ENCODE measurements at places on chromosomes 16 and 17. TPM values are rescaled to one million over a fixed set of nuclear protein-coding genes. Genes with fewer than 3 reads are reported as not detected.

Gene ASGR2
- total RNA-seq = not detected

- no peak for DNase-seq
Observed at GRCh38 chr17:17132746-17133145, 73.4 kb downstream of the PLD6 start.

- no peak for DNase-seq
Observed at GRCh38 chr17:63295839-63296590, 150.1 kb downstream of the CYB561 start.

- DNase-seq = no peak
Observed at GRCh38 chr17:28482551-28483199, 9.2 kb downstream of the SLC13A2 start.

Gene ITGA2B
- not detected for total RNA-seq

GRCh38 chr16:89200850-89201411 lies 594 bp upstream of the SLC22A31 start:
- no peak for DNase-seq

- DNase-seq = no peak
Observed at GRCh38 chr17:1796800-1797199, 32.9 kb downstream of the SMYD4 start.

Gene MYH13
- total RNA-seq = not detected

Gene MT4
- total RNA-seq = not detected

Gene LGALS9B
- total RNA-seq = not detected

Gene SLC46A1
- total RNA-seq = 5.1 TPM

GRCh38 chr16:75416904-75417565 lies 16.3 kb downstream of the CFDP1 start:
- no peak for DNase-seq

DNA sequence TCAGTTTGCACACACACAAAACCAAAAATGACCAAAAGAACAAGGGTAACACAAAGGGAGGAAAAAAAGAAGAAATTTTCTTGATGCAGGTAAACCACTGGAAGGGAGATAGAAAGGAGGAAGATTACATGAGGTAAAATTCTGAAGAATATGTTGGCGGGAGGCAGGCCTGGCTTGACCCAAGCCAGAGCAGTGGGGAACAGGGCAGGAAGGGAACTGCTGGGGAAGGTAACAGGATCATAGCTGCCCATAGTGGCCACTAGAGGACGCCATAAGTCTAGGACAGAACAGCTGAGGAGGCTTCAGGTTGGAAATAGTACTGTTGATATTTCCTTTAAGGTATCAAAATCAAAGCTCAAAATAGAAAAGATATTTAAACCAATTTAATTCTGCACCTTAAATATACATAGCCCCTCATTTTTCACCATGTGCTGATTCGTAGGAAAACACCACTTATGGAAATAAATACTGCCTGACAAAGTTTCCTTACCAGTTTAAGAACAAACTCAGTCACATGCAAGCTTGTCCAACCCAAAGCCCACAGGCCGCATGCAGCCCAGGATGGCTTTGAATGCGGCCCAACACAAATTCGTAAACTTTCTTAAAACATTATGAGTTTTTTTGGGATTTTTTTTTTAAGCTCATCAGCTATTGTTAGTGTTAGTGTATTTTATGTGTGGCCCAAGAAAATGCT lies 15.5 kb downstream of the VPS35 start:
- peak; percentile 78 for DNase-seq

DNA sequence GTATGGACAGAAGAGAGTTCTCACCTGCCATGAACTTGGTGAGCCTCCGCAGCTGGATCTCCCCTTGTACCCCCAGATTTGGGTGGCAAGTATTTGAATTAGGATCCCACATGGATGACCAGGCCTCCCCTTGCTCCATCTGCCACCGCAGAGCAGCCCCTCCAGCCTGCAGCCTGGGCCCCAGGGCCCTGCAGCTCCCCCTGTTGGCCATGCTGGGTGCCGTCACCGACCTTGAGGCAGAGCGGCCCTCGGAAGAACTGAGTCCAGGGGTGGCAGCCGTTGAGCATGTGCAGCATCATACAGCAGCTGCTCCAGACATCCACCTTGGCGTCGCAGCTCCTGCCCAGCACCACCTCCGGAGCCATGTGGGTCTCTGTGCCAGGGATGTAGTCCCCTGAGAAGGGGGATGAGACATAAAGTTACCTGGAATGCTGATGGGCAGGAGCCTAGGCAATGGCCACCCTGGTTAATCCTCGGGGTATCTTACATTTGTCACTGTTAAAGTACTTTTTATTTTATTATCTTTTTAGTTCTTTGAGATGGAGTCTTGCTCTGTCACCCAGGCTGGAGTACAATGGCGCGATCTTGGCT lies 9.0 kb upstream of the SPATA32 start:
- DNase-seq = no peak

- no peak for DNase-seq
Observed at GRCh38 chr17:43956222-43956621, 2.5 kb upstream of the PYY start.

GRCh38 chr16:46731691-46732555 lies 16.2 kb downstream of the MYLK3 start:
- no peak for DNase-seq

GRCh38 chr17:8109661-8110455 lies 8.5 kb downstream of the ALOXE3 start:
- DNase-seq = peak; percentile 54

DNA sequence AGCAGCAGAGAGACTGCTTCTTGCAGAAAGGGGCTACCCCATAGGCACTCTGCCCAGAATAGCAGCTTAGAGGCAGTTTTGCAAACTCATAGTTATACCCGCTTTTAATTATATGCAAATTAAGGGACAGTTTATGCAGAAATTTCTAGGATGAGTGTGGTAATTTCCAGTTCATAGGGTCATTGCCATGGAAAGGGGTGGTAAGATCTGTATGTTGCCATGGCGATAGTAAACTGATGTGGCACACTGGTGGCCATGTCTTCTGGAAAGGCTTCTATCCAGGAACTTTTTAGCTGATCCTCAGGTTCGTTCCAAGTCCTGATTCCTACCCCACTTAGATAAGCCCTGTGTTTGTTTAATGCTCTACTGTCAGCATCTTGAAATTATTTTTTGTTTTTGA lies 6.2 kb downstream of the STXBP4 start:
- no peak for DNase-seq

GRCh38 chr17:65515512-65515911 lies 45.9 kb downstream of the AXIN2 start:
- no peak for DNase-seq

GRCh38 chr17:80475910-80476876 lies at the start of gene NPTX1:
TSS of gene NPTX1 (minus strand) at chr17:80476607. CDS start at chr17:80476446, 161 bp downstream.
- DNase-seq = no peak

Gene MYBBP1A
- 177 TPM for total RNA-seq

GRCh38 chr16:66878067-66878466 lies 2.2 kb upstream of the PDP2 start:
- no peak for DNase-seq

GRCh38 chr16:11857161-11857560 lies 5.8 kb upstream of the RSL1D1 start:
- DNase-seq = no peak

Gene NXN
- 64.3 TPM for total RNA-seq

GRCh38 chr17:6059406-6059805 lies 10.8 kb upstream of the WSCD1 start:
- DNase-seq = no peak

Gene HSD17B2
- 39.0 TPM for total RNA-seq

Gene ZNF594
- total RNA-seq = 7.4 TPM

GRCh38 chr16:68750193-68750695 lies 13.2 kb downstream of the CDH1 start:
- no peak for DNase-seq

- DNase-seq = no peak
Observed at GRCh38 chr17:41199421-41200078, 9.9 kb downstream of the KRTAP9-1 start.

DNA sequence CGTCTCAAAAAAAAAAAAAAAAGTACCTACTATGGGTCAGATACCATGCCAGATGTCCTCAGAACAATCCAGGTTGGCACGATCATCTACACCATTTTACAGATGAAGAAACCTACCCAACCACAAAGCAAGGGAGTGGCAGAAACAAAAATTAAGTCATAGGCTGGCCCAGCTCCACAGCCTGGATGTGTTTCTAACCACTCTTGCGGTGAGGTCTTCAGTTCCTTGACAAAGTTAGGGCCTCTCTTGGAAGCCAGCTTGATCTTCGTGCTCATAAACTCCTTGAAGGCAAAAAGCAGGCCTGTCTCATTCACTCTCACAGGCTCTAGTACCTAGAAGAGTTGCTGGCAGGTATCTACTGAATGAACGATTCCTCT lies 6.2 kb downstream of the GGA2 start:
- DNase-seq = no peak

DNA sequence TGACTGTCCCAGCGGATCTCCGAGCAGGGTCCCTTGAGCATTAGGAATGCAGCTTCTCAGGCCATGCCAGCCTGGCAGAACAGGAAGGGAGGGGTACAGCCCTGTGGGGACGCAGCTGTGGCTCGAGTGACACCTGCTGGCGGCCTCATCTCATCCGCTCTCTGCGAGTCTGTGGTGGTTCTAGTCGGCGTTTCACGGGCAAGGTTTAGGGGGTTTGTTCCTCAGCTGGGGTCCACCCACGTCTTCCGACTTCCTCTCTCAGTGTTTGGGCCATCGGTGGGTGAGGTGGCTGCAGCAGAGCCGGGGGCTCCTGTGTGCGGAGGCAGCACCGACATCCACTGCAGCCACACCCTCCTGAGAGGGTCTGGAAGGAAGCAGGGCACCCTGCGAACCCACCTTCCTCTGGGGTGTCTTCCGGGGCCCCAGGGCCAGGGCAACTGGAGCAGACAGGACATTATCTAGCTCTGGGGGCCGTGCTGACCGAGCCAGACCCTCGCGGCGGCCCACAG lies 33.3 kb downstream of the JPH3 start:
- peak; percentile 76 for DNase-seq

GRCh38 chr17:28963841-28964240 lies 12.5 kb upstream of the PHF12 start:
- no peak for DNase-seq

DNA sequence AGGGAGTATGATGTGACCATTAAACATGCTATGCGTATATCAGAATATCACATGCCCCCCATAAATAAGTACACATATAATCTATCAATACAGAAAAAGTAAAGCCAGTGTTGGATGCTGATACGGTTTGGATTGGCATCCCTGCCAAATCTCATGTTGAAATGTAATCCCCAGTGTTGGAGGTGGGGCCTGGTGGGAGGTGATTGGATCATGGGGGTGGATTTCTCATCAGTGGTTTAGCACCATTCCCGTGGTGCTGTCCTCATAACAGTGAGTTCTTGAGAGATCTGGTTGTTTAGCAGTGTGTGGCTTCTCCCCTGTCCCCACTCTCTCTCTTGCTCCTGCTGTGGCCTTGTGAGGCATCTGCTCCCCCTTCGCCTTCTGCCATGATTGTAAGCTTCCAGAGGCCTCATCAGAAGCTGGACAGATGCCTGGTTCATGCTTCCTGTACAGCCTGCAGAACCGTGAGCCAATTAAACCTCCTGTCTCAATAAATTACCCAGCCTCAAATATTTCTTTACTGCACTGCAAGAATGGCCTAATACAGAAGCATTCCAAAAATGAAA lies 88.9 kb downstream of the AATF start:
- DNase-seq = no peak

DNA sequence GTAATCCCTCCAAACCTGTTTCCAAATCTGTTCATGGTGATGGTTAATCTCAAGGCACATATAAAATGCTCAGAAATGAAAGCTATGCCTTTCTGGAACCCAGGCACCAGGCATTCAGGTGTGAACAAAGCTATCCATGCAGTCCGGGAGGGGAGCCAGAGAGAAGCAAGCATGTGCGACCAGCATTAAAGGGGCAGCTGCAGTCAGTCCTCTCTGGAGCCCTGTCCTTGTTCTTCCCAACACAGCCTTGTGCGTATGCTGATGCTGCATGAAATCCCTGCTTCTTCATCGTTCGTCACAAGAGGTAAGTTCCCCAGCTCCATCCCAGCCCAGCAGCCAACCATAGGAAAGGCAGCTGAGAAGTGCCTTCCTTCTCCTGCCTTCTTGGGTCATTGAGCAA lies 148.7 kb downstream of the GRIN2A start:
- no peak for DNase-seq

DNA sequence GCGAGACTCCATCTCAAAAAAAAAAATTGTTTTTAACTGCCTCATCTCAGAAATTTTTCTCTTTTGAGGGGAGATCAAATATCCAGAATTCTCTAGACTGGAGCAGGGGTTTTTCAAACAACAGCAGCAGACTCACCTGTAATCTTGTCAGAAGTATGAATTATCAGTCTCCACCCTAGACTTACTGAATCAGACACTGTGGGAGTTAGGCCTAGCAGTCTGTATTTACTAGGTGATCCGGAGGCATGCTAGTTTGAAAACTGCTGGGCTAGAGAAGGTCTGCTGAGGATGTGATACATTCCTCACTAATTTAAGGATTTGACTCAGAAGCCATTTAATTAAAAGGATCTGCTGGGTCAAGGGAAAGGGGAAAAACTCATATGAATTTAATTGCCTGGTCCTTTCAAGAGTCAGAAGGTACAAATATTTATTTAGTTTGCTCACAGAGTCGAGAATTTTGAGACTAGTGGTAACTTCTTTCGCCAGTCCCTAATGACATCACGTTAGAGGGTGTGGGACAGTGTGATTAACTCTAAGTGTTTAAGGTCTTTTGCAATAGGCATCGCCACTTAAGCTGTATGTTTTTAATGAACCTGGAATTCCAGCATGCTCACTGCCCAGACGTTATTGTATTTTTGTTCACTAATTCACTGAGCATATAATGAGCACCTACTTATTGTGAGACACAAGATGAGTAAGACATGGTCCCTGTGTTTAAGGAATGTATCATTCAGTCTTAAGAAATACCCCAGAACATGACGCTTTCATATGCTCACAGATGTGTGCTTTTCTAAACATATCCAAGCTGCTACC lies 14.2 kb downstream of the ATP6V0A1 start:
- no peak for DNase-seq

DNA sequence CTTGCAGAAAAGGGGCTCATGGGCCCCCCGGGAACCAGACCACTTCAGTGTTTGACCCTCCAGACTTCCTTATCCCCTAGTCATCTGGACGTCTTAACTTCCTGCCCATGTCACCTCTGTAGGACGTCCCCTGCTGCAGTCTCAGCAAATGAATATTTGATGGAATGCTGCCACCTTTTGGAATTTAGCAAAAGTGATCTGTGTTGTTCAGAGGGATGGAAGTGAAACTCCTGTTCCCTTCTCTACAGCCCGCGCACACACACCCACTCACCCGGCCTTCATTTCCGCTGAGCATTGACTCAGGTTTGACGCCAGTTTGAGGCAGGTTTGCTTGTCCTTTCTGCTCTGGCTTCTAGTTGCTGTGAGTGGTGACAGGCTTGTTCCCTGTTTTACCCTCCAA lies 507.2 kb upstream of the EEF2KMT start:
- DNase-seq = peak; percentile 33

- no peak for DNase-seq
Observed at GRCh38 chr16:85944572-85945423, 45.8 kb downstream of the IRF8 start.

DNA sequence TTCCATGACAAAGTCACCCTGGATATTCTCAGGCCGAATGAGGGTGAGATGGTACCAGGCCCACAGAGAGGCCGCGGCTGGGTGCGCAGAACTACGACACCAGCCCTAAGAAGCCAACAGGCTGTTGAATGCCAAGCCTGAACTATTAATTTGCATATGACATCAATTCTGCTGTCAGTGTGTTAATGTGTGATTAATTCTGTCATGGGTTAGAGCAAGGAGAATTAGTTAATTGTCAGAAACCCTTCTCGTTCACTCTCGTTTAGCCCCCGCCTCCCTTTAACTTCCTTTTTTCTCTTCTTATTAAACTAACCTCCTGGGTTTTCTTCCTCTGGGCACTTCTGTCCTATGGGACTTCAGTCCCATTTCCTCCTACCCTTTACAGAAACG lies 123.4 kb downstream of the ZFHX3 start:
- no peak for DNase-seq

GRCh38 chr16:87831421-87832136 lies 37.7 kb downstream of the SLC7A5 start:
- DNase-seq = no peak
